Left renal pelvis (tissue), 4 donors: ENCODE measurements at places on chromosomes 3 and 15.

GRCh38 chr3:45816544-45816943 is 20.2 kb upstream of the SLC6A20 start:
- no peak for DNase-seq

GRCh38 chr3:141529256-141529655 is 42.4 kb downstream of the RASA2 start:
- no peak for DNase-seq

- no peak for DNase-seq
These were observed 69.5 kb upstream of the XCR1 start for GRCh38 chr3:46096781-46097180.

GRCh38 chr3:39779511-39780230 is 29.7 kb upstream of the MYRIP start:
- DNase-seq = no peak

- DNase-seq = peak; percentile 86
These were observed 4.2 kb downstream of the SLC51B start for GRCh38 chr15:65049418-65049840.

DNA sequence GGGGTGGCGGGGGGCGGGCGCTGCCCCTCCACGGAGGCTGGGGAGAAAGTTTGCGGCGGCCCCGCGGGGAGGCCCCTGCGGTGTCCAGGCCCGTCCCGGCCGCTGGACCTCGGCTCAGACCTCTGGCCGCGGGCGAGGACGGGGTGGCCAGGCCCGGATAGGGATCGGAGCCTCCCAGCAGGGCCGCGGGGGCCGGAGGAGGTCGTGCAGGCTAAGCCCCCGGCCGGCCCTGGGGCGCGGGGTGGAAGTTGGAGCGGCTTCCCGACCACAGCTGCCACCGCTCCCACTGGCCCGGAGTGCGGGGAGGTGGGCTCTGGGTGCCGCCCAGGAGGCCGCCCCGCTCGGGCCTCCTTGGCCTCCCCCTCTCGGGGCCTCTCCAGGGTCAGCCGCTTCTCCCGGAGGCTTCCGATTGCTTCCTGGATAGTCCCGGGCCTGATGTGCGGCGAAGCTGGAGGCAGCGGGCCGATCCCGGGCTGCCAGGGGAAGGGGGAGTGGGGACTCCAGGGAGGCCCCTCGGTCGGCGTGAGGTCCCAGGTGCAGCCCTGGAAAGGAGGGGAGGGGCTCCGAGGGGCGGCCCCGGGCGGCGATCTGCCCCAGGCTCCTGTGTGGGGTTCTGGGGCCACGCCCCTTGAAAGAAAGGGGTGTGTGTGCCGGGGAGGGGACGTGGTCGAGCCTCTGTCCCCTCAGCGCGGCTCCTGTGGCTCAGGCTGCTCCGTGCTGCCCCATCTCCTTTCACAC is 907 bp downstream of the PLXNA1 start:
- DNase-seq = peak; percentile 29

GRCh38 chr3:36302158-36302509 is 78.2 kb upstream of the STAC start:
- DNase-seq = no peak

DNA sequence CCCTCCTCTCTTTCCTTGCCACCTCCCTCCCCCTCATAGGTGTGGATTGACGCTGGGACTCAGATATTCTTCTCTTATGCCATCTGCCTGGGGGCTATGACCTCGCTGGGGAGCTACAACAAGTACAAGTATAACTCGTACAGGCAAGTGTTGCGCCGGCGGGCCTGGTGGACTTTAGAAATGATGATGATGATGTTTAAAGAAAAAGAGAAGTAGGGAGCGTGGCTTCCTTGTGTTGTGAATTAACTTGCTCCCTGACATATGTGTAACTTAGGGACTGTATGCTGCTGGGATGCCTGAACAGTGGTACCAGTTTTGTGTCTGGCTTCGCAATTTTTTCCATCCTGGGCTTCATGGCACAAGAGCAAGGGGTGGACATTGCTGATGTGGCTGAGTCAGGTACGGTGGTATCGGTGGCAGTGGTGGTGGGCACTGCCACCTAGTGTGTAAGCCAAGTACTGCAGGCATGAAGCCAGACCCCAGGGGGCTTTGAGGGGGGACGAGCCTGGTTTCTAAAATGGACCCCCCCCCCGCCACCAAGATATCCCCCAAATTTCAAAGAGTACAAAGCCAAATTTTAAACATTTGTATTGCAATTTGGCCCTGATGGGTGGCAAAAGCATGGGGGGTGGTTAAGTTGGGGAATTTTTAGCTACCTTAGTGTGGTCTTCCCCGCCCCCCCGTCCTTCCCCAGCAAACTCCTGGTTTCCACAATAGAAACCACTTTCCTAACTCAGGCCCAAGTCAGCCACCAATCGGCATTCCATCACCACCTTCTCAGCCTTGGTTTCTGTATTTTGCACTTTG is 65.6 kb downstream of the SLC6A6 start:
- no peak for DNase-seq

GRCh38 chr3:117735481-117736101 is 1026.0 kb downstream of the TUSC7 start:
- DNase-seq = no peak

GRCh38 chr3:8239718-8240695 is 261.6 kb upstream of the LMCD1 start:
- DNase-seq = no peak

GRCh38 chr3:182369861-182370260 is 423.4 kb upstream of the ATP11B start:
- DNase-seq = no peak

- no peak for DNase-seq
These were observed 19.2 kb downstream of the P3H2 start for GRCh38 chr3:190101320-190102011.

DNA sequence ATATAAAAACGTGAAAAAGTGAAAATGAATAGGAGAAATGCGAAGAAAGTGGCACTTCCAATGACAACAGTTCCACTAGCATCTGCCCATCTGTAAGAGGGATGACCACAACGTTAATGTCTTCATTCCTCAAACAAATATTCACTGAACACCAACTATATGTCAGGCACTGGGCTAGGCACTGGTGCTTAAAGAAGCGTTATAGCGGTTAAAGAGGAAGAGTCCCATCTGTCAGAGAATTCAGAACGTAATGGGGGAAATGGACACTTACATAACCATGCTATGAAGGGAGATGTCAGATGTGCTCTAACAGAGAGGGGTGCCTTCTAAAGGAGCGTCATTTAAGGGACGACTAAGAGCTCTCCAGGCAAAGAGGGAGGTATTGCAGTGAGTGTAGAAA is 8.2 kb downstream of the RUBCN start:
- DNase-seq = no peak

DNA sequence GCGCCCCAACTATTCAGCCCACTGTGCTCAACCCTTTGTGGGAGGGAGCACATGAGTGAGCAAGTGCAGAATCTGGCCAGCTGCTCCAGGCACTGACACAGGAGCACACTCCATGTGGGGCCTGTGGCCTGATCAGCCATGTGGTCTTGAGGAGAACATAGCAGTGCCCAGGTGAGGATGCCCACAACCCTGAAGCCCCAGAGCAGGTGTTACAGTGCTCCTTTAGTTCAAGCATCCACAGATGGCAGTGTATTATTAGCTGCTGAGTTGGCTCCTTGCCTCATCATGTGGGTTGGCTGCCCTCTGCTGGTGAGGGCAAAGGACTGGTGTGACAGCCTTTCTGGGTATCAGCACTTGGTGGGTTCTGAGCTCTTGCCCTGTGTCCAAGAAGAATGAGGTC is 1588.2 kb downstream of the SI start:
- no peak for DNase-seq

GRCh38 chr15:48981941-48982340 is 18.2 kb upstream of the SHC4 start:
- DNase-seq = no peak
